ENCODE measurements at places on chromosomes 4 and X. TPM values are rescaled to one million over a fixed set of nuclear protein-coding genes. Genes with fewer than 3 reads are reported as not detected.

Gene KCNE5
- not detected for total RNA-seq

Gene TBL1X
- total RNA-seq, result 21.3 TPM

Gene DGAT2L6
- not detected for total RNA-seq

Gene GBA3
- total RNA-seq, result not detected

Gene SUPT20HL1
- not detected for total RNA-seq

All from esophagus squamous epithelium (tissue), 5 donors.